Kidney capillary endothelial cell (primary cell): ENCODE measurements at places on chromosomes 5 and 9.

GRCh38 chr5:10989577-10990263 lies 228.7 kb upstream of the DAP start:
- no peak for DNase-seq

- DNase-seq: no peak
Observed at GRCh38 chr5:58477760-58478376, 13.4 kb upstream of the GAPT start.

DNA sequence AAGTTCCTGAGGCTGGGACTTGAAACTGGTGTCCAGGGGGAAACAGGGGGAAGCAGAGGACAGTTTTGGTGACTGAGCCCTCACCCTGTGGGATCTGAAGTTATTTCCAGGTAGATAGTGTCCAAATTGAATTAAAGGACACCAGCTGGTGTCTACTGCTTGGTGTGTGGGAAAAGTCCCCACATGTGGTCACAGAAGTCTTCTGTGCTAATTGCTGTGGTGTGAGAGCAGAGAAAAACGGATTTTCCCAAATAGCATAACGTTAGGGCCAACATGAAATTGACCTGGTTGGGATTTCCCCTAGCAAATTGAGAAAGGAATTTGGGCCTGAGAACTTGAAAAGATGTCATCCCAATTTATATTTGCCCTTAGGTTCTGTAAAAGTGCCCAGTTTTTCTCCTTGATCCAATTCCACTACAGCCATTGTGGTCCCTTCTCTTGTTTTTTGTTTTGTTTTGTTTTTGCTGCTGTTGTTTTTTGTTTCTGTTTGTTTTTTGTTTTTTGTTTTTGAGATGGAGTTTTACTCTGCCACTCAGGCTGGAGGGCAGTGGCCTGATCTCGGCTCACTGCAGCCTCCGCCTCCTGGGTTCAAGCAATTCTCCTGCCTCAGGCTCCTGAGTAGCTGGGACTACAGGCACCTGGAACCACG lies 5.6 kb upstream of the STARD4 start:
- DNase-seq: no peak

DNA sequence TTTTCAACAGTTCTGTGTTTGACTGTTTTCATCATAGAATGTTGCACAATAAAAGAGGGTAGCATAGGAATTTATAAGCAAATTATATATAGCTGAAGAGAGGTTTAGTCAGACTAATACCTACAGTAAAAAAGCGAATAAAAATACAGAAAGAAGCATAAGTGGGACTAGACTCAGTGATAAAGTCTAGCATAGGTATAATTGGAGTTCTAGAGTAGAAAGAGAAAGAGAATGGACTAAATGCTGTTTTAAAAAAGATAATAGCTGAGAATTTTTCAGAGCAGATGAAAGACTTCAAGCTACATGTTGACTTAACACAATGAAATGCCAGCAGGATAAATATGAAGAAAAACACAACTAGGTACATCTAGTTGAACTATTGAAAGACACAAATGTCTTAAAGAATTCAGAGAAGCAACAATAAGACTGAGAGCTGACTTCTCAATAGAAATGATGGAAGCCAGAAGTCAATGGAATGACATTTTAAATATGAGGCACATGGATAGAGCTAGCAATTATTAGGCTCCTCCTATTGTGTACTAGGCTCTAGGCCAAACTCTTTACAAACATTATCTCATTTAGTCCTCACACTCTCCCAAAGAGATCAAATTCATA lies 573.9 kb downstream of the ZNF608 start:
- DNase-seq: no peak

- DNase-seq: no peak
Observed at GRCh38 chr9:87596862-87597261, 99.2 kb downstream of the DAPK1 start.
